ENCODE measurements at places on chromosomes 3 and 15. TPM values are rescaled to one million over a fixed set of nuclear protein-coding genes. Genes with fewer than 3 reads are reported as not detected.

The KCNMB2 gene
- 0.32 TPM for total RNA-seq

The RARRES1 gene
- 2.5 TPM for total RNA-seq

The ZPLD1 gene
- total RNA-seq = not detected

The WDR76 gene
- 41.3 TPM for total RNA-seq

- DNase-seq = no peak
Measured at GRCh38 chr15:40053831-40054604, 15.0 kb upstream of the SRP14 start.

DNA sequence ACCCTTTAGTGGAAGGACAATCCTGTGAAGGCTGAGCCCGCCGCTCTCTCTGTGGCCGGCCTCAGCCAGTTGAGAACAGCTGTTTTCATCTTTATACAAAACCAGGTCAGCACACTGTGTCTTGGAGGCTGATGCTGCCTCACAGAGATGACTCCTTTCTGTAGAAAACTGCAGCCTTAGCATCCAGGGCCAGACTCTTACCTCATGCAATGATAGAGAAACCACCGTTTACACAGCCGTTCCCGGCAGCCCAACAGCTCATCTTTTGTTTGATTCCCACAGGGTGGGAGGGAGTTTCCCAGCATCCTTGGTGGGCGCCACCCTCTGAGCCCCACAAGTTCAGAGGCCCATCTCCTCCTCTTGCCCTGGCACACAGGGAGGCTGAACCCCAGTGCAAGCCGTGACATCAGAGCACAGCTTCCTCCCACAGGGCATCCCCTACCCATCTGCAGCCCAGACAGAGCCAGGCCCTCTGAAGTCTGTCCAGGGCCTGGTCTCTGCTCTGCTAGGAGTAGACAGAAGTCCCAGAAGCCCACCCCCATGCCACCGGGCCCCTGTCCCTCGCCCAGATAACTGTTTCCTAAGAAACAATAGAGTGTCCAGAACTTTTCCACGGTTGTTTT lies 105.0 kb downstream of the LRRK1 start:
- no peak for DNase-seq

DNA sequence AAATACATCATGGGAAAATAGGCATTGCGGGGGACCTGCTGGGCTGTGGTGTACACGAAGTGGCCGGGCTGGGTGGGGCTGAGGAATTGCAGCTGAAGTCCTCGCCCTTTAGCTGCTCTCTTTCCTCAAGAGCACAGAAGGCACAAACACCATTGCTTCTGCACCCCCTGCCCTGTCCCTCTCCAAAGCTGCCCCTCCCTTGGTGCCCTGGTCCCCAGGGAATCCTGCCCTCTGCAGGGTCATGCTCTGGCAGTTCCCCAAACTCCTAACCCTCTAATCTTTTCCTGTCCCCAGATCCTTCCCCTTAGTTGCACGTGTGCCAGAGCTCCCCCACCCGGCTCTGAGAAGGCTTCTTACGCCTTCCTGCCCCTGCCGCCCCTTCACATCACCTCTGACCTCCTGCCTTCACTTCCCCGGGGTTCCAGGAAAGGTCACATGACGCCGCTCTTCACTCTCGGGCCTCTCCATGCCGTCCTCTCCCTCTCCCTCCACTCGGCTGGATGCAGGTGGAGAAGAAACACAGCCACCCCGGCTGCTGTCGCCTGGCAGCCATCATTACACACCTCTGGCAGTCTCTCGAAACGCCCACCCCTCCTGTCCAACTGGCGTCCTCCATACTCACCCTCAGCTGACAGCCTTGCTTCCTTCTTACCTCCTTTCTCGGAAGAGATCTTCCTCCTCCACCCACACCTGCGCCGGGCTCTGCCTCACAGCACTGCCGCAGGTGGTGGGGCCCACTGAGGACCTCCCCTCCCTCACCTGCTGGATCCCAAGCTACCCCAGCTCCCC lies 6.9 kb upstream of the PCSK6 start:
- DNase-seq = no peak

GRCh38 chr3:38149708-38150107 lies 11.2 kb downstream of the MYD88 start:
- DNase-seq = no peak

DNA sequence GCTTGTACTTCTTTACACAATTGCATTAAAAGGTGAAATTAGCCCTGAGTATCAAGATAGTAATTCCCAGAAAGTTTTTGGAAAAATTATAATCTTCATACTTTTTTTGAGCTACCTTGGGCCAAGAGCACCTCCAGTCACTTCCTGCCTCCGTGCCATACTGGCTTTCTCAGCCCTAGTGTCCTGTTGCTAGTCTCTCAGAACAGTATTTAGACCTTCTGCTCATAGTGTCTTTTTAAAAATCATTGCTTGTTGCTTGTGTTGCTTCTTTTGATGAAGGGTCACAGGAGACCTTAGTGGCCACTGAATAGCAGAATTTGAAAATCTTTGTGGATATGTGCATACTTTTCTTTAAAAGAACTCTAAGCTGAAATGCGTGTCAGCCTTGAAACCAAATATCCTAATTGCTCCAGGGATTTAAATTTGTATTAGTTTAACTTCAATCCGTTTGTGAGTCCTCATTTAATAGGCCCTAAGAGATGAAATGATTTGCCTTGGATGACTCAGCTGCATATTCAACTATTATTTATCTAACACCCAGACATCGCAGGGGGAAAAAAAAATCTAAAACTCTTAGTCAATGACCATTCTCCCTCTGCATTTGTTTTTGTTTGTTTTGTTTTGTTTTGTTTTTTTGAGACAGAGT lies 29.1 kb upstream of the LXN start:
- no peak for DNase-seq

GRCh38 chr15:84749111-84749991 lies 959 bp downstream of the ZNF592 start:
- no peak for DNase-seq

GRCh38 chr3:127975153-127976029 lies 60.4 kb downstream of the KBTBD12 start:
- DNase-seq = no peak

- DNase-seq = no peak
Measured at GRCh38 chr15:49410641-49411040, 12.4 kb upstream of the FGF7 start.

- no peak for DNase-seq
Measured at GRCh38 chr15:46892621-46893160, 824.6 kb upstream of the SEMA6D start.

- DNase-seq = no peak
Measured at GRCh38 chr3:113551820-113552219, 19.5 kb downstream of the SIDT1 start.

DNA sequence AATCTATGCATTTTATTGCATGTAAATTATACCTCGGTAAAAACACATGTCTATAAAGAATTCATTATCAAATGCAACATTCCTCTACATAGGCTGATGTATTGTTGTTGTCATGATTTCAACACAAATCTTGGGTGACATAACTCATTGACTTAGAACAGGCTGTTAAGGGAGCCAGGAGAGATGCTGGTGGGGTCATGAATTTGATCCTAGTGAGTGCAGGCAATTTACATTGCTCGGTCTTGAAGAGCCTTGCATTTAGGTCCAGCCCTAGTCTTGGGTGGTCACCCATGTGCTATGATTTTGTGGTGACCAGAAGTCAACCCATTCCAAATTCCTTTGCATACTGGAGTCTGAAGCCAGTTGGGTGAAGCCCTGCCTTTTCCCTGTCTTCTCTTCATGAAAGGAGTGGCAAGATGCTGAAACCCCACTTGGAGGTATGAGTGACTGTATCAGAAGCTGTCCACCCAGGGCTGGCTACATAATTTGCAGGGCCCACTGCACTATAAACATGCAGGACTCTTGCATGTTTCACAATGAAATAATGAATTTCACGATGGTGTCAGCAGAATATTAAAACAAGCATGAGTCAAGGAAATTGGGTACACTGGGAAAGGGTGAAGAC lies 59.2 kb downstream of the RPLP1 start:
- DNase-seq = no peak
